Esophagus (tissue), 2 donors: ENCODE measurements at places on chromosomes 5 and 9. TPM values are rescaled to one million over a fixed set of nuclear protein-coding genes. Genes with fewer than 3 reads are reported as not detected.

The NOL8 gene
- polyA plus RNA-seq, result 20.5 TPM

The KCNV2 gene
- polyA plus RNA-seq, result not detected

The PCDHB6 gene
- polyA plus RNA-seq, result 0.09 TPM

The HBEGF gene
- 9.3 TPM for polyA plus RNA-seq

The SPINK13 gene
- polyA plus RNA-seq, result not detected

The DDX4 gene
- polyA plus RNA-seq, result not detected

The RAD17 gene
- polyA plus RNA-seq, result 7.5 TPM

The SPATA31C1 gene
- polyA plus RNA-seq, result not detected
